ENCODE measurements at places on chromosomes 6 and 20.

DNA sequence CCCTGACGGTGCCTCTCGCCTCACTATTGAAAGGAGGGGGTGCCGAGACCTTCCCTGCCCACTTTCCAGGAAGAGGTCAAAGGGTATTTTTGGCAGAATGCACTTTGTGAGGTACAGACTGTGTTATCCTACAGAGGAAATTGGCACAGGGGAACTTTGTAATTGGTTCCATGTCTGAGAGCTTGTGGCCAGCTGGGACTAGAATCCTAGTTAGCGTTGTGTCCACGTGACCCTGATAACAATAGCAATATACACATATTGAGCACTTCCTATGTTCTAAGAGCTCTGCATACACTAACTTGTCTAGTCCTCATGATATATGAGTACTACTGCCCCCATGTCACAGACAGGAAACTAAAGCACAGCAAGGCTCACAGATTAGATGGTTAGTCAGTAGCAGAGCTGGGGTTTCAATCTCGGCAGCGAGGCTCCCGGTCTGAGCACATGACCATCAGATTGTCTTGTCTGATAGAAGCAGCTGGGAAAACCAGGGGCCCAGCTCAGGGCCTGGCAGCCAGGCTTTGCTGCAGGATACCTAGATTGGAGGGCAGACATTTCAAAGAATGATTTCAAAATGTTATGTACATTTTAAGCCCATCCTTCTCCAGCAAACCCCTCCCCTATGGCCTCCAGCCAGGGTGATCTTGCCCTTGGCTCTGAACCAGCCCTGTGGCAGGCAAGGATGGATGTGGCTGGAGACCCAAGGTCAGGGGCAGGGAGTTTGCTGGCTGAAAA, 1.4 kb downstream of the MAPK13 start:
- peak; percentile 26 for DNase-seq

GRCh38 chr6:27547157-27548075, 74.5 kb upstream of the ZNF184 start:
- DNase-seq: peak; percentile 79

DNA sequence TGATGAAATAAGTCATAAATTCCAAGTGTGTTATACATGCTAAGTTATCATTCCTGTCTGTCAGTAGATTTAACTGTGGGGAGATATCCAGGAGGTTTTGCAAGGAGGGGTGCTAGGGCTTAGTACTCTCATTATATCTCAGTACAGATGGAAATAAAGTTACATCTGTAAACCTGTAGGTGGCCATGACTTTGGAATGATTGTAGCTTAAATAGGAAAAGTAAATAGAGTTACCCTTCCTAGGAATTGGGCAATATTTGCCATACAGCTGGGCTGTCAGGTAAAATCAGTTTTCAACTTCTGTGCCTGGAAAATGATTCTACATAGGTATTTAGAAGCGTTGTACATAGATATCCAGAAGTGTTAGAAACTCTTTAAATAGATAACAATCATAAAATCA, 19.8 kb upstream of the TGM3 start:
- DNase-seq: no peak

DNA sequence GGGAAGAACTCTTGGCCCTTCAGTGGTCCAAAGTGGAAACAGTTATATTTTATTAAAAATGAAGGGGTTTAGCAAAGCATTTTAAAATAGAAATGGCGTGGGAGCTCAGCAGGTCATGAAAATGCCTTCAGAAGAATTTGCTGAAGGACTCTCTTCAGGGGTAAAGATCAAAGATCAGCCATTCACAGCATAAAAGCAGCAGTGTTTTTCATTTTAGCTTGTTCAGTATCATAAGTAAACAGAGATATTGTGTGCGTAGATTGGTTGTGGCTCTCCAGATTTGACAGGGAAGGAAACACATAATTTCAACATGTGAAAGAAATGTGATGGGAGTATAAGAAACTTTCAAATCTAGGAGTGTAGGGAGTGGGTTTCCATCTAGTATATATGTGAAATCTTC, 519.2 kb upstream of the MAP3K7 start:
- no peak for DNase-seq

- peak; percentile 56 for DNase-seq
Measured at GRCh38 chr6:96899019-96899418, 1.3 kb upstream of the NDUFAF4 start.

DNA sequence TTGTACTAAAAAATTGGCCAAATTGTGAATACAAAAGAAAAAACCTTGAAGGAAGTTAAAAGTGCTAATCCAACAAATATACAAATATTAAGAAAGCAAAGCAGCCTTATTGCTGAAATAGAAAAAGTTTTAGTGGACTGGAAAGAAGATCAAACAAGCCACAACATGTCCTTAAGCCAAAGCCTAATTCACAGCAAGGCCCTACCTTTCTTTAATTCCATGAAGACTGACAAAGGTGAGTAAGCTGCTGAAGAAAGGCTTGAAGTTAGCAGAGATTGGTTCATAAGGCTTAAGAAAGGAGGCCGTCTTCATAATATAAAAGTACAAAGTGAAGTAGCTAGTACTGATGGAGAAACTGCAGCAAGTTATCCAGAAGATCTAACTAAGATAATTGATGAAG, 53.5 kb downstream of the TINAG start:
- DNase-seq: no peak

DNA sequence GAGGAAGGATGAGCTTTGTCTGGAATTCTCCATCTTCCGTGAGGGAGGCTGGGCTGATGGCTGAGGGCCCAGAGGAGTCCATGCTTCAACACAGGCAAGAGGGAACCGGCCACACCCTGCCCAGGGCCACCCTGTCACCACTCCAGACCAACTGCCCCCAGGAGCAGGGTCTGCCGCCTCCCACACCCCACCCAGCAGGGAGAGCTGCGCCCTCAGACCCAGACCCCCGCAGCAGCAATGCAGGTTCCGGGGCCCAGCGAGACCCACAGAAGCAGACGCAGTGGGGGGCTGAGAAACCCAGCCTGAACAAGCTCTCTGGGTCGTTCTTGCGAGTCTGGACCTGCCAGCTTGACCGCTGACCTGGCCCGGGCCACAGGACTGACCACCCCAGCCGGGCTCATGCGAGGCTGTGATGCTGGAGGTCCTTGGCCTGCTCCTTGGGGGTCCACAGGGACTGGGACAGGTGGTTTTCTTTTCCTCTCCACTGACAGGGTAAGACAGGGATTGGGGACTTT, 25.0 kb downstream of the FRMD1 start:
- no peak for DNase-seq

DNA sequence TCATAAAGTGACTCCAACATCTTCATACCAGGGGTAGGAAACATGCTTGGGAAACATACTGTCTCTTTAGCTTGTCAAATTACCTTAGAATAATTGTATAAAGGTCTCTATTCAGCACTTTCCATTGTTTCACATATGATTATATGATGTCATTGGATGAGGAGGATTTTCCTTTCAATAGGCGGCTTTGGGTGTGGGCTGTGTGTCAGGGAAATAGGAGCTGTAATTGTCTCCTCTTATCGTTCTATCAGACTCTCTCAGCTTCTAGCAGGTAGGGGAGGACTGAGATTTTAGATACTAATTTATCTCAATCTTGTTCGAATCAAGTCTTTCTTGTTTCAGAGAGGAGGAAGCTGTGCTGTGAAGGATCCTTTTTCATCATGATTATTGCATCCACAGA, 179.4 kb upstream of the OLIG3 start:
- DNase-seq: no peak

DNA sequence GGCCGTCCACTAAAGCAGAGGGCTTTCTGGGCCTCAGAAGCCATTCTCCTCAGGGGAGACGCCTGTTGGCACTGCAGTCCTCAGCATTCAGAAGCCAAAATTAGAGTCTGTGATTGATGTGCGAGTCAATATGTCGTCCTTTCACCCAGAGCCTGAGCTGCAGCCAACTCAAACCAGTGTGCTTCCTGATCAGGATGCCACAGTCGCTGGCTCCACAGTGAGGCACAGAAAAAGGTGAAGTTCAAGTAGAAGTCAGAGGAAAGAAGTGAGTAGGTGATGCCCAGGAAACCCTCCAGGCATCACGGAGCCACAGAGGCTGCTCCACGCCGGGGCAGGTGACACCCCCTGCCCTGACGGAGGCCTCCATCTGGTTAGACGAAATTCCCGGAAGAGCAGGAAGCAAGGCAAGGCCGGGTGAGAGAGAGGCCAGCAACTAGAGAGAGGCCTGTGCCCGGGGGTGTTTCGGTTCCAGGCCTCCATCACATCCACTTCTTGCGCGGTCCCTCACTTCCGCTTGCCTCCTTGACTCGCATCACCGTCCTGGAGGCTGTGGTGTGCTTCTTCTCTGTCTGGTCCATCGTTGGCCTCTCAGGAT, 177.7 kb upstream of the SNX9 start:
- no peak for DNase-seq

GRCh38 chr20:1094751-1095150, 23.7 kb upstream of the PSMF1 start:
- DNase-seq: peak; percentile 54

GRCh38 chr6:92111386-92111785, 1308.0 kb downstream of the EPHA7 start:
- no peak for DNase-seq
